ENCODE measurements at places on chromosomes 16 and 17.

- no peak for DNase-seq
Observed at GRCh38 chr16:71442051-71442440, at the start of gene TLE7. TSS of gene TLE7 (minus strand) at chr16:71442054. CDS start at chr16:71433324, 8,730 bp downstream.

DNA sequence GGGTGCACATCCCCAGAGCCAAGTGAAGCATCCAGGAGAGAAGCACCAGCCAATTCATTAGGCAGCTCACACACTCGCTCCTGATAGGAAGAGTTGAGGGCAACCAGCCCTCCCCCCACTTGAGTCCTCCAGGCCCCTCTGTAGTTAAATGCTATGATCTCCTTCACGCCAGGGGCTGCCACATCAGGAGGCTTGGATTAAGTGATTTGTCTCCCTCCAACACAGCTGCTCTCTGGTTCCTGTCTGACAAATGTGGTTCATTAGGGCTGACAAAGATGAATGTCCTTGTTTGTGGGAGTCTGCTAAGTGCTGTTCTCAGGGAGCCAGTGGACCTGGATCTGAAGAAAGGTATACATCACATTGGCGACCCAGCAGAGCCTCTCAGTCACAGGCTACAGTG is 94.5 kb upstream of the WSCD1 start:
- DNase-seq = no peak

DNA sequence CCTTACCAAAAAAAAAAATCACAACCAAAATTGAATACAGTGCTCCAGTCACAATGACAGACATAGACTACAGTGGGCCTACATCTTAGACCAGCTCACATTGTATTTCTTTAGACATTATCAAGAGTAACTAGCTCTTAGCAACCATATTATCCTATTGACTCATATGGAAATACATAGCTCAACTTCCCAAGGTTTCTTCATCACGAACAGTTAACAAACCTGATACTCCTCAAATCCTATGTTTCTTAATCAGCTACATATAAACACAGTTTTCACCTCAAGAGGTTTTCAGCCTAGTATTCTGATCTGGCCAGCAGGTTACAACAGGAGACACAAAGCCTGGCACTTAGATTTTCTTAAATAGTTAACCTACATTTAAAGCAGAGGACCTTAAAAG is 29.7 kb downstream of the CMC2 start:
- no peak for DNase-seq

GRCh38 chr17:81332914-81333528 is 37.9 kb upstream of the SLC38A10 start:
- DNase-seq = no peak

GRCh38 chr16:55045756-55046460 is 115.2 kb downstream of the IRX5 start:
- no peak for DNase-seq

DNA sequence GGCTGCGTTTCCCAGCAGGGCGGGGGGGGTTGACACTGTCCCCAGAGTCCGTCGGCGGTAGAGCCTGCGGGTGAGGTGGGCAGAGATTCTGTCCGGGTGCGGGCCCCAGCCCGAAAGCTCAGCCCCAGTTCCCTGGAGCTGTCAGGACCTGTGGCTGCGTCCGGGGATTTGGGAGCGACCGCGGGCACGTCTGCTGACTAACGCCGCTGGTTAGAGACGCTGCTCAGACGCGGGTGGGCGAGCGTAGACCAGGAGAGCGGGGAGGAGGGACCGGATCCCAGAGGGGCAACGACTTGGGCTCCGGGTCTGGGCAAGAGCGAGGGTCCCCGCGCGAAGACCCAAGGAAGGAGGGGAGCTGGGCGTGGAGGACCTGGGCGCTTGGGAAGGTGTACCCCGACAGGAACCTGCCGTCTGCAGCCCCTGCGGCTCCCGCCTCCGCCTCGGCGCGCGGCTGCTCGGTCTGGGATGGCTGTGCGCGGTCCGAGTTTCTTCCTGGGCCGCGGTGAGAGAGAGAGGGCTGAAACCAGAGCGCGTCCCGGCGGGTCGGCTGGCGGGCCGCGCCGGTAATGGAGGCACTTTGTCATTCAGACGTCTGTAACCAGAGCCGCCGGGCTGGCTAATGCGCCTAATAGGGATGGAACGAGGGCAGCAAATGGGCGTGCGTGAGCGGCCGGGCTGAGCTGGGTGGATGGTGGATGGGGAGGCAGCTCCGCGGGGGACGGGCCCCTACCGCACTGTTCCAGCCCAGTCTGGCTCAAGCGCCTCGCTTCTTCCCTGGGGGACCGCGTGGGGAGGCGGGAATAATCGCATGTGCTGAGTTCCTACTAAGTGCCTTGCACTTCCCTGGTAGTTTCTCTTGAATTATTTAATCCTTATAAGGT is 2.3 kb downstream of the NGFR start:
- no peak for DNase-seq

DNA sequence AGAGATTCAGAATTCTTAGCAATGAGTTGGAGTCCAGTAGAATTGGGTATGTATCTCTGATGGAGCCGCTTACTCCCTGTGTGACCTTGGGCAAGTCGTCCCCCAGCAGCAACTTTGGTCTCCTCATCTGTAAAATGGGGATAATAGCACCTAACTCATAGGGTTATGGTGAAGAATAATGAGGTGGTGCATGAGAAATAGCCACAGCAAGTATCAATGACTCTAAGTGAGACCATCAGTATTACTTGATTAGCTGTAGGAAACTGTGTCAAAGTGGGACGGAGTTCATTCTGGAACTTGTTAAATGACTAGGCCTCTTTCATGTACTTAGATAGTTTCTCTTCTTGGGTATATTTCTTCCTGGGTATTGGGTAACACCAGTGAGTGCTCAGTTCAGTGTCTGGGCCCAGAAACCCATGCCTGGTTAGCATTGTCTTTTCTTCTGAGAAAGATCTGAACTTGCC is 6.4 kb downstream of the PRKCB start:
- no peak for DNase-seq

GRCh38 chr17:76370261-76370993 is 14.0 kb upstream of the SPHK1 start:
- DNase-seq = peak; percentile 66

- DNase-seq = no peak
Observed at GRCh38 chr17:8739097-8739496, 5.5 kb downstream of the CCDC42 start.

- no peak for DNase-seq
Observed at GRCh38 chr16:65409510-65409909, 287.6 kb upstream of the CDH11 start.

GRCh38 chr16:3182608-3183444 is 5.2 kb upstream of the OR1F1 start:
- DNase-seq = peak; percentile 80

GRCh38 chr16:78363843-78364555 is 264.5 kb downstream of the WWOX start:
- DNase-seq = no peak

DNA sequence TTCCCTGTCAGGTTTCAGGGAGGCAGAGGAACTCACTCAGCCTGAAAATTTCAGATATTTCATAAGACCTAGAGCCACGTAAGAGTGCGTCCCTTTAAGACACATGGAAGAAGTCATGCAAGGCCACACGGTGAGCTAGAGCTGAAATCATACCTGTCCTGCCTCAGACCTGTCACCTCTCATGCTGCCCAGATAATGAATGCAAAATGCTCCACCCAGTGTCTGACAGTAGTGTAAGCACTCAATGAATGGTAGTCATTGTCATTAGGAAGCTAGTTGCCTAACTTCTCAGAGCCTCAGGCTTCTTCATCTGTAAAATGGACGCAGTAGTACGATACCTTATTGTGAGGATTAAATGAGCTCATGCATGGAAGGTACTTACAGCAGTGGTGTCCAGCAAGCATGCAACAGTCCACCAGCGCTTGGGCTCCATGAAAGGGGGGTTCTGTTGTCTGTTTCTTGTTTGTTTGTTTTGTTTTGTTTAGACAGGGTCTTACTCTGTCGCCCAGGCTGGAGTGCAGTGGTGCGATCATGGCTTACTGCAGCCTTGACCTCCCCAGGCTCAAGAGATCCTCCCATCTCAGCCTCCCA is 60.7 kb downstream of the WSB1 start:
- peak; percentile 23 for DNase-seq

DNA sequence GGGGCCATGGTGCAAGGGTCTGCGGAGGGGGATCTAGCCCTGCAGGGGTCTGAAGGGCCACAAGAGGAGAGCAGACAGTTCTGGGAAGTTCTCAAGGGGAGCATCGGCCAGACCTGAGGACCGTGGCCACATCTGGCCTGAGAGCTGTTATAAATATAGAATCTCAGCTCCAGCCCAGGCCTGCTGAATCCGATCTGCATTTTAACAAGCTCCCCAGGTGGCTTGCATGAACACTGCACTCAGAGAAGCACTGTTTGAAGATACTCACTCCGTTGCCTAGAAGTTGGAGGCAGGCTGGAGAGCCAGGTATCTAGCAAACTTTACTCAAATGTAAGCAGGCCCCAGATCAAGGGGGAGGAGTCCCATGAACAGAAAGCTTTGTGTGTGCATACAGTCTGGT is 61.3 kb downstream of the NKD1 start:
- DNase-seq = no peak

DNA sequence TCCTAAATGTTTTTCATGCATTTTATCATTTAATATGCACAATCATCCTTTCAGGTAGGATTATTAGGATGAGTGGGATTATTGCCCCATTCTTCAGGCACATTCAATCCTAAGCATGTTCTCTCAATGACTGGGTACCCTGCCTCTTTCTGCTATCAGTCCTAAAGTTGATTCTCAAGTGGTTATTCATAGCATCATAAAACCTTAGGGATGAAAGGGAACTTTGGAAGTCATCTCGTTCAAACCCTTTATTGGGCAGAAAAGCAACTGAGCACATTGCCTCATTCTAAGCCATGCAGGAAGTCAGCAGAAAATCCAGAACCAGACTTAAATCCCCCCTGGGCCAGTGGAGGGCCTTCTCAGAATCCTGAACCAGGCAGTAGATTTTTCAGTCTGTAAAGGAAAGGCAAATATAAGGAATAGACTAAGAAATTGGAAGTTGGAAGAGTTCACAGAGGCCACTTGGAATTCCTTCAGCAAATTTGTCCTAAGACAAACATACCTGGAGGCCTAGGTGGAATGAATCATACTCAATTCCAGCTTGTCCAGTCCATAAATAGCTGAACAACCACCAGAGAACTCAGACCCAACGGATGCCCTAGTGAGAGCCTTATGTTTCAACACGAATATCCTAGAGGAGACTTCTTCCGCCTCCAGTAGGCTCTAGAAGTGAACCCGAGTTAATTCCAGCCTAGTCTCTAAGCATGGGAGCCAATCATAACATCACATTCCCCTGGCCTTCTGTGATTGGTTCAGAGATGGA is 62.7 kb downstream of the IRX6 start:
- no peak for DNase-seq

GRCh38 chr16:19722981-19723380 is 4.9 kb downstream of the IQCK start:
- DNase-seq = no peak

DNA sequence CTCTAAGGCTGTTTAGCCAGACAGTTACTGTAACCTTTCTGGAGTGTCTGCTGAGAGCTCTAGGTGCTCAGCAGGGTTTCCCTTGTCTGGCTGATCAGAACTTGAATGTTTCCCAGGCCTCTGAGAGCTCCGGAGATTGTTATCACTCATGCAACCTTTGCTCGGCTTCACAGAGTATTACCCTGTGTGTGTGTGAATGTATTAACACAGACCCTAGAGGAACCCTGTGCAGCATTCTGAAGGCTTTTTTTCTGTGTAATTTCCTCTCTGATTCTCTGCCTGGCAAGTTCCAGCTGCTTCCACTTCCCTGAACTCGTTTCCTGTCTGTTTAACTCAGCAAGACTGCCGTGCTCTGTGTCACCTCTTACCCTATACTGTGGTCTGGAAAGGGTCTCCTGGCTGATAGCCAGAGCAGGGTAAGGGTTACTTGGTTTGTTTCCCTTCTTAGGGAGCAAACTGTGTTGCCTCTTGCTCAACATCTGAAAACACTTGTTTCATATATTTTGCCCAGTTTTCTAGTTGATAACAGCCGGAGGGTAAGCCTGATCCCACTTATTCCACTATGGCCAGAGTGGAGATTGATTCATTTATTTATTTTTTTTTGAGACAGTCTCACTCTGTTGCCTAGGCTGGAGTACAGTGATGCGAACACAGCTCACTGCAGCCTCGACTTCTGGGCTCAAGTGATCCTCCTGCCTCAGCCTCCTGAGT is 21.7 kb downstream of the PRMT7 start:
- no peak for DNase-seq

GRCh38 chr16:15708096-15708495 is 58.1 kb downstream of the NDE1 start:
- DNase-seq = no peak

DNA sequence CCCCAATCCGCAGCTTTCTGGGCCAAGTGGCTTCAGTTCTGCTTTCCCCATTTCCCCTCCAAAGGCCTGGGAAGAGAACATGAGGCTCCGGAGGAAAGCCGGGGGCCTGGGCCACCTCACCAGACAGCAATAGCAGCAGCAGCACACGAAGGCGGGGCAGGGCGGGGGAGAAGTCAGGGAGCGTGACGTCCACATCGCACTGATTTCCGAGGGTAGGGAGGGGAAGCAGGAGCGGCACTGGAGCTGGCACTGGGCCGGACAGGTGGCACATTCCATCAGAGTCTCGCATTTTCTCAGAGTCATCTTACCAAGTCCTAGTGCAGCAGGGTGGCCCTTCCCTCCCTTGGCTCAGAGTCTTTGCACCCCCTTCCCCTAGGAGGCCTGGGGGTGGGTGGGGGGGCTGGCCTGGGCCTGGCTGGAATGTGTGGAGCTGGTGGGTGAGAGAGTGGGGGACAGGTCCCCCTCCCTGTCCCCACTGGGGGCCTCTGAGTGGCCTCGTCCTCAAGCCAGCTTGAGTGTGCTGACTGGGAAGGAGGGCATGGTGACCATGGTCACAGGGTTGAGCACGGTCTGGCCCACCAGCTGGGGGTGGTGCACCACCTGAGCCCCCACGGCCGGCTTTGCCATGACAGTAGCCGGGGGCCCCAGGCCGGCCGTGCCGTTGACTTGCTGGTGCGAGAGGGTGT is 14.3 kb downstream of the MNT start:
- DNase-seq = peak; percentile 75

- DNase-seq = no peak
Observed at GRCh38 chr17:82932518-82933310, 92.9 kb upstream of the ZNF750 start.

- DNase-seq = peak; percentile 19
Observed at GRCh38 chr17:28178800-28179199, 136.3 kb downstream of the NLK start.

- peak; percentile 93 for DNase-seq
Observed at GRCh38 chr17:17839791-17840707, 3.3 kb upstream of the SREBF1 start.

DNA sequence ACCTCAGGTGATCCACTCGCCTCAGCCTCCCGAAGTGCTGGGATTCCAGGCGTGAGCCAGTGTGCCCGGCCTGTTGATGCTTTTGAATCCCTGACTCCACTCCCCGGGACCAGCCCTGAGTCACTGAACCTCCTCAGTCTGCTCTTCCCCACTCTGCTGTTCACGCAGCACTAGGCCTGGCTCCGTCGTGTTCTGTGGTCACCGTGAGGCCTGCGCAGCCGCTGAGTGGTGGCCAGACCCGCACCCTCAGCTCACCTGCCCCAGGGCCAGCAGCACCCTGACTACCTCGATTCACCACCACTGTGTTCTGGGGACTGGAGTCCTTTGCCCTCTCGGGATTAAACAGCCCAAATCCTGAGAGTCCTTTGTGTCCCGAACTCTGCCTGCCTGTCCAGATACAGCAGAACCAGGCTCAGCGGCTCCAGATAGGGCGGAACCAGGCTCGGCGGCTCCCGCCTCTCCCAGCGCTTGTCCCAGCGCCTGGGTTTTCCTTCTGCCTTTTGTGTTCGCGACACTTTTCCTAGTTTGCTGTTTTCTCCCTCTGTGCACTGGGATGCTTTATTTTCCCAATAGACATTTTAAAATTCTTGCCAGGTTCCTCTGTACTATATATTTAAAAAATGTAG is 58.6 kb upstream of the ENDOV start:
- no peak for DNase-seq

- no peak for DNase-seq
Observed at GRCh38 chr16:89052191-89052889, 41.3 kb upstream of the ACSF3 start.
